Activated T-helper 1 cell treated with Interleukin-2 at 50 U/mL for 16 hours (primary cell): ENCODE measurements at places on chromosomes 7 and 10.

DNA sequence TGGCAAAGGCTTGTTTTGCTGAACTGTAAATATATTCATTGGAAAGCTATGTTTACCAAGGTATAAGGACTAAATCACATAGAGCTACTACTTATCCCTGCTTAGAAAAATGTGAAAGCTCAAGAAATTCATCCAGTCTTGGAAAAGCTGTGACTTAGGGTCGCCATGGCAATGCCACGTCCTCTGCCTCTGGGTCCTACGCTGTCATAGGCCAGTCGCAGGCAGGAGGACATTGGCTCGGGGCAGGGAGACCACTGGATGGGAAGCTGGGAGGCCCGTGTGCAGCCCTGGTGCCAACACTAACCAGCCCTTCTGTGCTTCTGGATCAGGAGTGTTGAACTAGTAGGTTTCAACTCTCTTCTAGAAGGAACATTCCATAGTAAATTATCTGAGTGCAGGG is 67.3 kb upstream of the PDZD8 start:
- DNase-seq, result no peak

- no peak for DNase-seq
Observed at GRCh38 chr7:87361320-87361719, 15.9 kb downstream of the CROT start.

GRCh38 chr7:48868916-48869315 is 55.4 kb upstream of the CDC14C start:
- no peak for DNase-seq

- no peak for DNase-seq
Observed at GRCh38 chr7:14018751-14019150, 29.3 kb upstream of the ETV1 start.

GRCh38 chr10:70564901-70565351 is 37.6 kb downstream of the PRF1 start:
- DNase-seq, result no peak
